ENCODE measurements at places on chromosomes 4 and X.

GRCh38 chr4:80128941-80129340, 55.9 kb upstream of the ANTXR2 start:
- DNase-seq, result no peak

DNA sequence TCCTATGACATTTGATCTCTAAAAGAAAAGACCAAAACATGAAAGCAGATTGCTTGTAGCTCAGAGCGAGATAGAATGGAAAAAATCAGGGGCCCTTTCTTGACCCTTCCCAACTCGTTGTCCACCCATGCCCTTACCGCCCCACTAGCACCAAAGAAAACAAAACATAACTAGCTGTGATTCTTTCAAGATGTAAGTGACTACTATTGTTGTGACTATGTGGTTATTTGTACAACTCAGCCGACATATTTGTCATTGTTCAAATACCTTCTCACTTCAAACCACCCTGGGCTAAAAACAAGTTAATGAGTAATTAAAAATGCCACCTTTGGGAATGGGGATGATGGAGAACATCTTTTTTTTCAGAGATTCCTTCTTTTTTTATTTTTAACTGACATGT, 171.2 kb upstream of the GPC4 start:
- no peak for DNase-seq

DNA sequence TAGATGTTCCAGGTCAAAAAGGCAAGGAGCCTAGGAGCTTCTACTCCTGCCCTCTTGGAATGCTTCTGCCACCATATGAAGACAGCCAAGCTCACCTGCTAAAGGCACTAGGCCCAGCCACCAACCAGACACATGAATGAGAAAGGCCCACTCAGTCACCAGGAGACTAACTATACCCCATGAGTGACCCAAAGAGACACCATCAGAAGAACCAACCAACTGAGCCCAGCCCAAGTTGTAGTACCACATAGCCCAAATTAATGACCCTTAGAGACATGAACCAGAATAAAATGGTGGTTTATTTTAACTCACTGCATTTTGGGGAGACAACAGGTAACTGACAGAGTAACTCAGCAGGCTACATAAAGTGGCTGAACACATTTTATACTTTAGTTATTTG, 22.9 kb upstream of the CXCL3 start:
- no peak for DNase-seq

DNA sequence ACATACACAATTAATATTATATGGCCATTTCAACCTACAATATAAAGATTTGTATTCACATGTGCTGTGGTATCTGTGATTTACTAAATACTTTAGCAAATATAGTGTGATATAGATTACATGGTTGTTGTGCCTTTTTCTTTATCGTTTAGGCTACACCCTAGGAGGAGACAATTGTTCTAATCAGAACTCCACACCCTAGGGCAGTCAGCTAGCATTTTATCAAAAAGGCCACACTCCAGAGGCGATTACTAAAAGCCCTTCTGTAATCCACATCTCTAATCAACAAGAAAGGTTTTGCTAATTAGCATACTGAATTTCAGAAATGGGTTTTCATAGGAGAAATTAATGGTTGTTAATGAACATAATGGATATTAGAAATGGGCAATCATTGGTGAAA, 319.5 kb upstream of the NOCT start:
- DNase-seq, result no peak

GRCh38 chrX:134013524-134013923, 28.1 kb upstream of the GPC3 start:
- no peak for DNase-seq

DNA sequence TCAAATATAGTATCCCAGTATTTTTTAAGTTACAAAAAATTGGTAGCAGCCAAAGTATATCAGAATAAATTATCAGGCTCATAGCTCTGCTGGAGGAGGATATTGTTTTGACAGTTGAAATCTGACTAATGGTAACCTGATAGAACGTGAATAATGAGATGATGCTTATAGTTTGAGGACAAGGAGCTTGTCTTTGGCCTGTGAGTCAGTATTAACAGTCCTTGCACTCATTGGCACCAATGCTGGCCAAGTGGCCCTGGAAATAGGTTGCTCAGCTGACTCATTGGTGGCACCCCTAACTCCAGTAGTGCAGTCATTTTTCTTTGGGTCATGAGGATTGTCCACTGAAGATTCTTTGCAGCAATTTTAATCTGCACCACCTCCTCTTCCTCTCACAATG, 203.3 kb upstream of the JADE1 start:
- no peak for DNase-seq

DNA sequence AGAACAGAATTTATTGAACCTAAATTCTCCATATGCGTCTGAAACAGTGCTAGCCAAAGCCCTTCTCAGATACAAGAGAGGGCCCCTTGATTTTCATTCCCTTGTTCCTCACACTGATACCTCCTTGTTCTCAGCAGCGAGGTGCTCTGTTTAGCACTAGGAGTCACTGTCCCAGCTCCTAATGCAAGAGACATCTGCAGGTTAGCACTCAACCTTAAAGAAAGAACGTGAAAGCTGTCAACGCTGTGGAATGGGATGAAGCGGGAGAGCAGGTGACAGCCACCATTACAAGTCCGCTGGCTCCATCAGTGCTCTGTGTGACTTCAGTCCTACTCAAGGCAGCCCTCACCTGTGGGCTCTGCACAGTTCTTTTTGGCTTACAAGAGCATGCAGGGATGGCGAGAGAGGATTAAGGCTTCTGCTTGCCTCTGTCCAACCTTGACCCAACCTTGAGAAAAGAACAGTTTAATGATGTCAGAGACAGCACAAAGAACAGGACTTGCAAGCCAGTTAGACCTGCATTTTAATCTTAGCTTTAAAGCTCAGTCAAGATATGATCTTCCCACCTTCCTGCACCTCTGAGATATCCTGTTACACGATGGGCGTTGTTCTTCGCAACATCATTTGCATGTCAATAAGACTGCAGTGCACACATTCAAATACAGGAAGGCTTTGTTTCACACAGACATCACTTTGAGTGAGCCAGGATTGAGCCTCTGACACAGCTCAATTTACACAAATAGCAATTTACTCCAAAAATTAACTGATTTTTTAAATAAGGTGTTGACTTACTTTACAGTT, 95.1 kb downstream of the ARSF start:
- DNase-seq, result no peak

GRCh38 chr4:4334798-4335520, 44.9 kb downstream of the ZBTB49 start:
- DNase-seq, result peak; percentile 44

DNA sequence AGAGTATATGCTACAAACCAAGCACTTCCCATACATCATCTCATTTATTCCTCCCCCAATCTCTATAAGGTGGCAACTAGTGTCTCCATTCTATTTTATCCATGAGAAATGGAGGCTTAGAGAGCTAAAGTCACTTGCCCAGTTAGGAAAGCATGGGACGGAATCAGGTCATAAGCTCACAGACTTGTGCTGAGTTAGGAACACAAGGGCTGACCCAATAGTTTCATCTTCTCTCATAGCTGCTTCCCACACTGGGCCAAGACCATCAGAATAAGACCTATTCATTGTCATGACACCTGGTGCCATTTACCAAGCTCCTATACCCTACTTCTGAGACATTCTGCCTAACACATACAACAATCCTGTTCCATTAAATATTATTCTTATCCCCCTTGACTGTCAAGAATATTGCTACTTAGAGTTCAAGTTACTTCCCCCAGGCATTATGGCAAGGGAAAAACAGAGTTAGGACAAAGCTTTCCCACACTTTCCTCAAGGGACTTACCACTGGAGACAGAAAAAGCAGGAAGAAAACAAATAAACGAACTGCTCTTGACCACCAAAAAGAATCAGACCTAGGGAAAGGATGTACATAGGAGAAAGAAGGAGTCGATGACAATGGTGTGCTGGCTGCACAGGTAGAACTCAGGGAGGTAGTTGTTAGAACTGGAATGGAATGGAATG, 167.8 kb downstream of the LDB2 start:
- DNase-seq, result no peak

- DNase-seq, result peak; percentile 21
These were observed 5.4 kb downstream of the CTBP1 start for GRCh38 chr4:1243451-1244080.

- DNase-seq, result no peak
These were observed 18.7 kb downstream of the ZNF595 start for GRCh38 chr4:71830-72229.

DNA sequence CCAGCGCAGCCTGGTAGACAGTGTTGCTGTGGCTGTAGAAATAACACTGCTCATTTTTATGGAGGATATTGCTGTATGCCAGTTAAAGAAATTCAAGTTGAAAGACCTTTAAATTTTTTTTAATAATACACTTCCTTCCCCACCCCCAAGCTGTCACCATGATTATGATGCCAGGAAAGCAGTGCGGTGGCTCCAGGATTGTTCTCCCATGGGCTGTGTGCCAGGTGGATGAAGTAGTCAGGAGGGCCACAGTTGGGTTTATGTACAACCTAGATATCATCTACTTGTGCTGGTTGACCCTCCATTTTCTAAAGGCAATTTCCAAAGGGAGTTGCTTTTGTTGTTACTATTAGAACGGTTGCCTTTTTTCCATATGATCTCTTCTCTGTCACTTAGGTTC, 136.6 kb downstream of the AFF1 start:
- DNase-seq, result no peak

Data from femur (tissue), 1 donor.